ENCODE measurements at places on chromosomes 1 and 21.

- DNase-seq = no peak
These were observed 14.8 kb upstream of the ZDHHC18 start for GRCh38 chr1:26811708-26812107.

- DNase-seq = no peak
These were observed 92.3 kb downstream of the PDE9A start for GRCh38 chr21:42745511-42746239.

DNA sequence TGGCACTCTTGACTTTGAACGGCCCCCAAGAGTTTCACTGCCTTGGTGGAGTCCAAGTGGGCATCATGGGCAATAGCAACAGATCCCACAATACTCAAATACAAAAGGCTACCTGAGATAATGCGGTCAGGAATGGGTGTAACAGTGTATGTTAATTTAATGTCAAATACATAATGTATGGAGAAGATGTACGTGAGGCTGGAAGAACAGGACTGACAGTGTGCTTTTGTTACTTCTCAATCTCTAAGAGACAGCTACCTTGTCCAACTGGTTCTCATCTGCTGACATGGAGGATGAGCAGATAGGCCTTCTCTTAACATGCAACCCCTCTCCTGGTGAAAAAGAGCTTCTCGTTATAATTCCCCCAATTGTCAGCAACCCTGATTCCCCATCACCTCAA, 167.2 kb downstream of the APP start:
- no peak for DNase-seq

DNA sequence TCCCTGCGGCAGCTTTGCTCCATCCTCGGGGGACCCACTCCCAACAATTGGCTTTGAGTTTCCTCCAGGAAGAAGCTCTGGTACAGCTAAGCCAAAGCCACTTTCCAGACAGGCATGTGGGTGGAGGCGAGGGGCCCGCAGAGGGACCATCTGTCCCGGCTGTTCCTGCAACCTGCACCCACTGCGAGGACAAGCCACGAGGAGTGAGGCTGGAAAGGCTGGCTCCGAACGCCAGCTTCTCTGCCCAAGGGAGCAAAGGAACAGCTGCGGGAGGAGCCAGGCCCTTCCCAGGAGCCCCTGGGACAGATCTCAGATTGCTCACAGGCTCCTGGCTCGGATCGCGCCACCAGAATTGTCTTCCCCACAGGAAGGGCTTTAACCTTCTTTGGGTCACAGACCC, 28.3 kb upstream of the PEF1 start:
- DNase-seq = no peak

GRCh38 chr1:51218570-51218969, 17.5 kb upstream of the RNF11 start:
- DNase-seq = peak; percentile 34

DNA sequence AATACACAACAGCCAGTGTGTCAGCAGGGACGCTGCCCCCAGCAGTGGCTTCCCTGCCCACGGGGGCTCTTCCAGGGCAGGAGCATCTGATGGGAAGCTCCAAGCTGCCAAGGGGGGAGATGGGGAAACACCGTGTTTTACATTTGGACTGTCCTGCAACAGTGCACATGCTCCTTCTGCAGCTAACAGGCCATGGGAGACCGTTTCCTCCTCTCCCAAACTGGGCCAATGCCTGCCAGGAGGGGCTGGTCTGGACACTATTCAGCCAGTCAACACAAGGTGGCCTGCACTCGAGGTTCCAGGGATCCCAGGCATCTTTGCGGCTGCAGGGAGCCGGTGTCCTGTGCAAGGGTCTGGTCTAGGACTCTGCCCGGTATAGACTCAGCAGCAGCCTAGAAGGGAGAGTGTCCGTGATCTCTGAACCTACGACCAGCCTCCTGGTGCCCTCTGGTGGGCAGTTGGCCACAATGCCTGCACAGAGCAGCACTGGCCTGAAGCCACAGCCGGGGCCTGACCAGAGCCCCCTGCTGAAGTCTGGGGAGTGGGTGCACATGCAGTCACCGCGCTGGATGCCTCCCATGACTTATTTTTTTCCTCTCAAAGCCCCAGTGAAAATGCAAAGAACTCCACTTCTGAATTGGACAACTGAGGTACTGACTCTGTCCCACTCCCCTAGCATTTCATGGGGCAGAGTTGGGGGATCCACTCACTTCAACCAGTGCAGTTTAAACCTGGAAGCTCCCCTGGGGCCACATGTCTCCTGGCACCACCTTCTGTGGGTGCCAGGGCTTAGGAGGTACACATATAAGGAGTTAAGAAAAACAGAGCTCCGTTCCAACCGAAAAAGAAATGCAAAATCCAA, 33.3 kb downstream of the RCC2 start:
- DNase-seq = peak; percentile 68

- DNase-seq = no peak
These were observed 1.0 kb downstream of the ZBTB17 start for GRCh38 chr1:15974855-15975254.

DNA sequence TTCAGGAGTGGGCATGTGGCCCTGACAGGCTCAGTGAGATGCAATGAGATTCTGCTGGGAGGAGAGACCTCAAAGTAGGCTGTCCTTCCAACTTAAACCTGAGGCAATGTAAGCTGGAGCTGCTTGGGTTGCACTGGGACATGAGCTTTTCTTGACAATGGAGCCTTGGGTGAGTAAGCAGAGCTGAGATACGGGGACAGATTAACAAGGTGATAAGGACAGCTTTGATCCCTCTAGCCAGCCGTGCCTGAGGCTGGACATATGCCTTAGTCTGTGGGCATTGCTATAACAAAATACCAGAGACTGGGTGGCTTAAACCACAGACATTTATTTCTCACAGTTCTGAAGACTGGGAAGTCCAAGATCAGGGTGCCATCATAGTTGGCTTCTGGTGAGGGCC, 18.3 kb upstream of the NGF start:
- DNase-seq = no peak

DNA sequence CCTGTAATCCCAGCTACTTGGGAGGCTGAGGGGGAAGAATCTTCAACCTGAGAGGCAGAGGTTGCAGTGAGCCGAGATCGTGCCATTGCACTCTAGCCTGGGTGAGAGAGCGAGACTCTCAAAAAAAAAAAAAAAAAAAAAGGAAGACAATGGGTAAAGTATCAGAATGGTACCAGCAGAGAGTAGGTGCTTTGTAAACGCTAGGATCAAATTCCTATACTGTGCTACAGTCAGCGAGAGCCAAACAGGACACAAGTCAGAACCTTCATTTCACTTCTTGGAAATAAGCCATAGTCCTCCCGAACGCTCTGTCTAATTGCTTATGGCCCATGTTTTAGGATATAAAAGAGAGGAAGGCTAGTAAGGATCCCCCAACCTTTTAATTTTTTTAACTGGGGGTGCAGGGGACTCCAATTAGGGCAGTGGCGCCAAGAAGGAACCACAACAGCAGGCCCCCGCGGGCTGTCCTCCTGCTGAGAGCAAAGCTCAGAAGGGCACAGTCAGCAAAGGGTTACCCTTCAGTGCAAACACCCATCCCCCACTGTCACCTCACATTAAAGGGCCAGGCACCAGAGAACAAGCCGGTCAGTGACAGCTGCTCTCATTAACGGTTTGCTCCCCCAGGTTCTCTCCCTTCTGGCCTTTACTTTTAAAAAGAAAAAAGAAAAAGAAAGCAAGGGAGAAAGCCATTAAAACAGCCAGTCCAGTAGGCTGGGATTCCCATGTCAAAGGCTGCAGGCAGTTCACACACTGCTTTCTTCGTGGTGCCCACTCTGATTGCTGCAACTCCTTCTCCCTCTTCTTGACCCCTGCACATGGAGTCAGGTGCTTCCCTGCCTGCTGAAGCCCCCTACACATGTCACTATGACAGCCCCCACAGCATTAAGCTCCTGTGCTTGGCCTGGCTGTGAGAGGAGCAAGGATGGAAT, 69.4 kb downstream of the PLPP3 start:
- no peak for DNase-seq

- no peak for DNase-seq
These were observed 184.0 kb upstream of the C1orf87 start for GRCh38 chr1:60257531-60257930.

GRCh38 chr1:1893997-1894353, 3.1 kb upstream of the GNB1 start:
- DNase-seq = no peak

DNA sequence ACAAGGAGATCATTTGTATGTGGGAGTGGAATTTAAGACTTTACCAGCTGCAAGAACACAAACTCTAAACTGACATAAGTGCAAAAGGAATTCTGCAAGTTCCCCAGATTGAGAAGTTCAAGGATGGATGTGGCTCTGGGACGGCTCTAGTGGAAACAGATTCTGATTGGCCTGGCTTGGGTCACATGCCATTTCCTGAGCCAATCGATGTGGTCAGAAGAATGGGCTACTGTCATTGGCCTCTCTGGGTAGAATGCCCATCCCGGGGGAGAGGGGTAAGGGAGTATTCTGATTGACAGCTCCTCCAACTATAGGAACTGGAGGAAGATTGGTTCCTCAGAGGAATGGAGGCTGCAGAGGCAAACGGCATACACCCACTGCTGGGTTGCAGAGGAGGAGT, 6.0 kb upstream of the IFNLR1 start:
- no peak for DNase-seq

GRCh38 chr1:107941531-107941930, 23.4 kb downstream of the VAV3 start:
- DNase-seq = no peak

DNA sequence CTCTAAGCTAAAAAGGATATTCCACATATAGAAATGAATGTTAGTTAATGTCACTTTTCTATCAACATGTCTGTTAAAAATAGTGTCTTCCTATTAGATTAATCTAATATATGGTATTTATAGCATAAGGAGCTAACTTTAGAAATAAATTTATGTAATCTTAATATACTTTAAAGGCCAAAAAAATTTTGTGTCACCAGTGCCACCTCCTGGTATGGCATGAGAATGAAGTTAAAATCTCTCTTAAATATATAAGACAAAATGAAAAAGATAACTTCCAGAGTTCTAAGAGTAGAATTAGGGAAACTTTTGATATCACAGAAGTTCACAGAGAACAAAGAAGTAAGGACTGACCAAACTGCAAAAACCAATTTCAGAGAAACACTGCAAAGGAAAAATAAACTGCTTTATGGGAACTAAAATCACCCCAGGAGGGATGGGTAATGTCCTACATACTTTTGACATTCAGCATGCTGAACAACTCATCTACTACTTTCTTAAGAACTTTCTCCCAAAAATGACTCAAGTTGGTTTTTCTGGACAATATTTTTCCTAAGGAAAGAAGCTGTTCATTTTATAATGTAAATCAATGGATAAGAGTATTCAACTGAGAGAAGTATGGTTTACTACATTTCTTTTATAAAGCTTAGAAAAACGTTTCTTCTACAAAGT, 82.8 kb downstream of the TRIM33 start:
- peak; percentile 20 for DNase-seq

GRCh38 chr1:200165493-200166220, 138.1 kb downstream of the NR5A2 start:
- DNase-seq = no peak

DNA sequence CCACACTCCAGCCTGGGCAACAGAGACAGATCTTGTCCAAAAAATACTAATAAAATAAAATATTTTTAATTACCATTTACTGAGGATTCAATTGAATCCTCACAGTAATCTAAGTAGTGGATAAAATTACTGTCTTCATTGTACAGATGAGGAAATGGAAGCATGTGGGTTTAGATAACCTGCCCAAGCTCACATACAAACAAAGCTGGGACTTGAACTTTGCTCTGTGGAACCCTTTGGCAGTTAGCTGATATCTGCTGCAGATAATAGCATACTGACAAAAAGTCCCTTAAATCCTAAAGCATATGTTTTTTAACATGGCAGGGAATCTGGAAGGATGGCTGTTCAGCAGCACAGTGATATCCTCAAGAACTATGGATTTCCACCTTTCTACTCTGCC, 130.9 kb upstream of the MROH9 start:
- no peak for DNase-seq

DNA sequence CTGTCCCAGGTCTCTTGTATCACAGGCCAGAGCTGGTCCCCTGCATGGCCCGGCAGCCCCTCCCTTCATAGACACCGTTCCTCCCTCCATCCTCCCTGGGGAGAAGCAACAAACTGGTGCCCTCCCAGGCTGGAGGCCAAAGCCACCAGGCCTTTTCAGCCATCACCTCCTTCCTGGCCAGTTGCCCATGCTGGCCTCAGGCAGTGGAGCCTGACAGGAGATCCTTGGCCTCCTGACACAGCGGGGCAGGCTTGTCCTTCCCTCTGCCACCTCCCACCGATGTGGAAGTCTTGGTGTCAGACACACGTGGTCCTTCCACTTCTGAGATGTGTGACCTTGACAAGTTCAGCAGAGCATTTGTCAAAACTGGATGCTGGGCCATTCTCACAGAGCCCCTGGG, 206.0 kb downstream of the HIVEP3 start:
- no peak for DNase-seq

- no peak for DNase-seq
These were observed 39.5 kb upstream of the CASZ1 start for GRCh38 chr1:10835822-10836421.

- no peak for DNase-seq
These were observed 5.3 kb upstream of the DPYD start for GRCh38 chr1:97926017-97926708.

GRCh38 chr1:245133995-245134715, 20.6 kb upstream of the KIF26B start:
- DNase-seq = no peak

GRCh38 chr21:43608664-43609063, 50.6 kb downstream of the HSF2BP start:
- DNase-seq = no peak

DNA sequence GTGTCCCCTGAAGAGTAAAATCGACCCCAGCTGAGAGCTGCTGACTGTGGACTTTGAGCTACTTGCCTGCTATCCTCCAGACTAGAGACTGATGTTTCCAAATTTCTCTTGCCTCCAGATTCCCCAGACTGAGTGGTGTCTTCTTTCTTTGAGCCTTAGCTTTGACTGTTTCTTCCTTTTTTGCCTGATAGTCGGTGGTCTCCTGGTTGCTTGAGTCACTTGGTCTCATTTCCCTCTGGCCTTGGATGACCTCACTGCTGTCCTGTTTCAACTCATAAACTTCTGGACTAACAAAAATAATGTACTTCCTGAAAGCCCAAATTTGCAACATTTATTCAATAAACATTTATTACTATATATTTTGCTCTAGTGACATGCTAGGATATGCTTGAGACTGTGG, 52.9 kb upstream of the DIPK1A start:
- no peak for DNase-seq

DNA sequence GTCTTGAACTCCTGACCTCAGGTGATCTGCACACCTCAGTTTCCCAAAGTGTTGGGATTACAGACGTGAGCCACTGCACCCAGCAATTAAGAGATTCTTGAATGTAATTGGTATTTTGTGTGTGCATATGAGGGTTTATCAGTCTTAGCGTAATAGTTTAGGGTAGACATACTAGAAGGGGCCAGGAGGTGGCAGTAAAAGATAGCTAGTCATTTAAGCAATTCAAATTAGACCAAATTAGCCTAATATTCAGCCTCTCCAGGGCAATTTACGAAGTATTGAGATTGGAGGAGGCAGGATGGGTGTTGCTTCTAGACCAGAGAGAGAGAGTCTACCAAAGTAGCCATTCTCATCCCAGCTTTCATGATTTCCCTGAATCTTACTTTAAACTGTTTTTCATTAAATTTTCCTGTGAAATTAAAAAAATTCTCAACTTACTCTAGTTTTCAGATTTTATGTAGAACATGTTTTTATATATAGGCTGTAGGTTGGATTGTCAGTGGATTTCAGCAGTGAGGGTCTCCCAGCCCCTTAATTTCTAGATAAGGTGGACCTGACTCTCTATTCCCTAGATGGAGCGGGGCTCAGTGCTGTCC, 119.7 kb downstream of the HHAT start:
- DNase-seq = peak; percentile 32

Measured in erythroblast (primary cell).